ENCODE measurements at places on chromosomes 12 and 14.

GRCh38 chr14:100568998-100569733 is 18.1 kb downstream of the BEGAIN start:
- no peak for DNase-seq

- DNase-seq = no peak
Observed at GRCh38 chr12:124162151-124163110, 132.5 kb upstream of the RFLNA start.

DNA sequence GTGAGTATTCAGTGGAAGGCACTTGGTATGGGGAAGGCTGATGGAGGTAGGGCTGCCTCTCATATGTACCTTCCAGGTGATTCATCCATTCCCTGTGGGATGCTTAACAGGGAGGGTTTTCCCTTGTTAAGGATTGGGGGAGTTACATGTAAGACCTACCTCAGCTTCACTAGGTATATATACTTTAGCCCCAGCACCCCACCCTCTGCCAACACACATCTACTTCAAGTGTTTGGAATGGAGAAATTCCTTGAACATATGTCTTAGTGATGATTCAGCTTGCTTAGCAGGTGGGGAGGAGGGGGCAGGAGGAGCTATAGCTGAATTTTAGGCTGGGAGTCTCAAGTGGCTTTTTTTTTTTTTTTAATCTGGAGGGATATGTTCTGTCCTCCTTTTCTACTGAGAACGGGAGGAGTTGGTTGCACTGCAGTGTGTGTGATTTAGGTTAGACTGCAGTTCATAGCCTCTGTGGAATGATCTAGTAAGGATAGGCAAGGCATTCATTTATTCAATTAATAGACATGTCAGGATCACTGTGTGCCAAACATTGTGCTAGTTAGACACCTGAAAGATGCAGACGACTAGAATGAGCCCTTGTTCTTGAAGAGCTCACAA is 1.7 kb downstream of the PIP4K2C start:
- DNase-seq = no peak

DNA sequence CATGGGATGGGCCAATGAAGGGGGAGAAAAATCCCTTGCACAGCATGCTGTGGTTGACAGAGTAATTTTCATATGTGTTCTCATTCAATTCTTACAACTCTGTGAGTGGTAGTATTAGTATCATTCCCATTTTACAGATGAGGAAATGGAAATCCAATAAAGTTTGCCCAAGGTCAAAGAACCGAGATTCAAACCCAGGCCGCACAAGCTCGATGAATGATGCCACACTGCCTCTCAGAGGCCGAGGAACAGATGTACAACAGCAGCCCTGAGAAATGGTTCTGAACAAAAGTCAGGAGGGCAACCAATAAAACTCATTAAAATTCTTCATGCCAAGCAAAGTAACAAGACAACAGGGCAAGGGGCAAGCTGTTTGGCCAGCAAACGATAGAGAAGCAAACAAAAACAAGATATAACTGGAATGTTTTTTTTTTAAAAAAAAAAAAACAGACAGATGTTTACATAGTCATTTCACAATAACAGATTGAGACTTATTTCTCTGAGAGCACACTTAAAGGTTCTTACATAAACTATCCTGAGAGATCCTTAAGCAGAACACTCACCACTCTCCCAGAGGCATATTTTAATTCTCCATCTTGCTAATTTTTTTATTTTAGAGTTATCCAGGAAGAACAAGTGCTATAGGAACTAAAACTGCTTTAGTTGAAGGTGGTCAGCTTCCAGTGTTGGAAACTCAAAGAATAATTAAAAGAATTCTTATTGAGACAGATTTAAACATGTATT is 85.8 kb downstream of the EXOC5 start:
- DNase-seq = no peak

- DNase-seq = peak; percentile 84
Observed at GRCh38 chr12:64757771-64758170, 1.4 kb downstream of the GNS start.

- DNase-seq = no peak
Observed at GRCh38 chr14:80024417-80024816, 186.9 kb downstream of the DIO2 start.

- DNase-seq = no peak
Observed at GRCh38 chr12:64810831-64811230, 13.6 kb upstream of the TBC1D30 start.

- DNase-seq = no peak
Observed at GRCh38 chr12:82383930-82384552, 25.7 kb downstream of the METTL25 start.

GRCh38 chr12:108826101-108826806 is 31.1 kb downstream of the SSH1 start:
- peak; percentile 64 for DNase-seq

DNA sequence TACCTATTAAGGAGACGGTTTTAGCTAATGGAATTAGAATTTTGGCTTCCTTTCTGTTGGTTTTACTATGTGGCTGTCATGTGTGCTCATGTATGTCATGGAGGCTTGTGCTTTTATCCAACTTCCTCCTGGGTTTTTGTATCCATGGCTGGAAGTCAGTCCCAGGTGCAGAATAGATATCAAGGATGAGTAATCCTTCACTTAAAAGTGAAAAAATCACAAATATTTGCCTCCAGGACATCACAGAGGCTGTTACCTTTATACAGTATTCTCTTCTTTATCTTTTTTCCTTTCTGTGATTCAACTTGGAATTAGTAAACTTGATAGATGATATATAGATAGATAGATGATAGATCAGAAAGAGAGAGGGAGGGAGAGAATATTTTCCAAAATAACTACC is 706.8 kb downstream of the GALC start:
- DNase-seq = no peak

- peak; percentile 91 for DNase-seq
Observed at GRCh38 chr12:120468325-120468820, 1.2 kb downstream of the SRSF9 start.

DNA sequence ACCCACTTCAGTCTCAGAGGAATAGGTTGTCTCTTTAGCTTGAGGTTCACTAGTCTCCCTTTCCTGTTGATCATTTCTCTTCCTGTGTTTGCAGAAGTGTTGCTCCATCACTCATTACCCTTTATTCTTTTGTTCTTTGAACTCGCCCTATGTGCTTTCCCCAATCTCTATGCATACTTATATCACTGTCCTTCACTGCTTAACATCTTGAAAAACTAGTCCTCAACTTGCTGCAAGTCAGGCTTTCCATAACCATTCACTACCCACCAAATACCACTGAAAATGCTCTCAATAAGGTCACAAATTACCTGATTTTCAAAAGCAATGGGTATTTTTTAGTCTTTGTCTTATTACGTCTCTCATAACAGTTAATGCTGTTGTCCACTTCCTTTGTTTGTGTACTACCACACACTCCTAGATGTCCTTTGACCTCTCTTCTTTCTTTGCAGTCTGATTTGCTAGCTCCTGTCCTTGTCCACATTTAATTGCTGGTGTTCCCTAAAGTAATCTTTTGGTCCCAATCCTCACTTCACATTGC is 80.8 kb downstream of the RIC8B start:
- no peak for DNase-seq

GRCh38 chr14:78997811-78998210 is 827.6 kb downstream of the NRXN3 start:
- no peak for DNase-seq

GRCh38 chr12:121792607-121793439 is 665 bp downstream of the RHOF start:
- peak; percentile 12 for DNase-seq

DNA sequence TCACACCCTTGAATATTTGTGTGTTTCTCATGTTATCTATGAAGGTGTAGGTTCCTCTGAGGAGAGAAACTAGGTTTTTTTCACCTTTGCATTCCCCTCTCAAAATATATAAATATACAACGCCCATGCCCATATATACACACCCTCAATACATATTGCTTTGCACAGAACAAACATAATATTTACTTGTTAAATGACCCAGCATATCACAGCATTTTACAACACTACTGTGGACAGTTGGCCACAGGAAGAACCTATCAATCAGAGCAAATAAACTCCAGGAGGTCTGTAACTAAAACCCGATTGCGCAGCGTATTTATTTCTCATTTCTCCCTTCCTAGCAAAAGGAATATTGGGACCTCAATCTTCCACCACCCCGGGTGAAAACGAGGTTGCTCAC is 196.0 kb downstream of the SLC5A8 start:
- no peak for DNase-seq

DNA sequence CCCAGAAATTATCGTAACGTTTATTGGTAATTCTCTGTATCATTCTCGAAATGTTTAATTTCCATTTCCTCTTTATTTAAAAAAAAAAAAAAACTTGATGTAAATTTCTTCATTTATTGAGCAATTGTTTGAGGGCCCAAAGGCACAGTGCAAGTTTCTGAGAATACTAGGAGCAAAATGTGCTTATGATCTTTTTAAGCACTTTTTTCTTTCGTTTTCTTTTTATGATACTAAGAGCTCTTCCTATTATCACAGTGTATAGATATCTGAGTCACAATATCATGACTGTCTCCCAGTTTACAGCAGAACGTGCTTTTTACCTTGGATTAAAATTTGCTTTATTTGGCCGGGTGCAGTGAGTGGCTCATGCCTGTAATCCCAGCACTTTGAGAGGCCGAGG is 5.6 kb downstream of the ATP2A2 start:
- peak; percentile 45 for DNase-seq

DNA sequence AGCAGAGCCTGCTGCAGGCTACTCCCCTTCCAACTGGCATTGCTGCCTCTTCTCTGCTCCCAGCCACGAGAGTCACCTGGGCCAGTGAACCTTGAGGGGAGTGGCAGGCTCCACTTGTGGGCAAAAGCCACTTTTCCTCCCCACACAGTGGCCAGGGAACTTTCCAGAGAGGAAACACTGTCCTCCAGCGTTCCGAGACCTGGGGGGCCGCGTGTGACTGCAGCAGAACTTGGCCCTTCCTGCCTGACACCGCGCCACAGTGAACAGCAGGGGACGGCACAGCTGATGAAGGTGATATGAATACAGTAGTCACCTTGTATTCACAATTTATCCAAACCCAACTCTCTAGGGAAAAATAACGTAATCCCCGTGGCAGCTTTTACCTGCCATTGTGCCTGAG is 114.9 kb downstream of the PIWIL1 start:
- no peak for DNase-seq

GRCh38 chr14:82385048-82385447 is 851.4 kb upstream of the SEL1L start:
- no peak for DNase-seq

GRCh38 chr12:120678572-120678971 is 8.4 kb upstream of the MLEC start:
- peak; percentile 26 for DNase-seq

GRCh38 chr12:15417691-15418090 is 95.4 kb downstream of the PTPRO start:
- no peak for DNase-seq

DNA sequence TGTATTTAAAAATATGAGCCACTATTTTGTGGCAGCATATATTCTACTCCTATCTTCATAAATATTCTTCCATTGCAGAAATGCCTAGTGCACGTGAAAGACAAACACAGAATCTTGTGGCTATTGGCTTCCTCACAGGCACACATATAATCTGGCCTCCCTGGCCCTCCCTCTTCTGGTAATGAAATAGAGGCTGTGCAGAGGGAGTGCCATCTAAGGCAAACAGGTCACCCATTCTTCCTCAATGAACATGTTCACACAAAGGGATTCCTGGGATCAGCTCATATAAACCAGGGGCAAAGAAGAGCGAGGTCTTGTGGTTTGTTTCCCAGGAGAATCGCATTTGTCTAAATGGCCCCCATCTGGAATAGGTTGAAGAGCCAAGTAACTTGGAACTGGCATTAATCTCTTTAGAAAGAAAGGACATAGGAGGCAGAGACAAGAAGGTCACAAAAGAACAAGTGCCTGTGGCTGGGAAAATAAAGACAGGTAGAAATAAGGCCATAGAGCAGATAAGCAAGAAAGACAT is 171.6 kb upstream of the PTPRQ start:
- DNase-seq = no peak

- no peak for DNase-seq
Observed at GRCh38 chr12:16606201-16606849, 363 bp upstream of the LMO3 start.

GRCh38 chr14:55589171-55589570 is 9.2 kb downstream of the KTN1 start:
- no peak for DNase-seq

DNA sequence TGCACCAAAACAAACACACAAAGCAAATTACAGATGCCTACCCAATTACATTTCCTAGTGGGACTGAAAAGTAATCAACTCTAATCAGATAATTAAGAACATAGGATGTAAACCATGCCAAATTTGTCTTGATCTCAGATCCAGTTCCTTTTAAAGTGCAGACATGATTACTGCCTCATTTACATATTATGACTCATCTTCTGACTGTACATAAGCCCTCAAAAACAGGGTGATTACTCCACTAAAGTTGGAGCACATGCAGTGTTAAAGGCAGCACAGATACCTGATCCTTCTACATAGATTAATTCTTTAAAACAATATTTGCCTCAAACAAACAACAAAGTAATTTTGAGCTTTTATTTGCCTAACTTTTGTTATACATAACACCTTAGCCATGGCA is 337.2 kb downstream of the RPS29 start:
- peak; percentile 11 for DNase-seq

- no peak for DNase-seq
Observed at GRCh38 chr12:71439362-71439612, 311 bp upstream of the LGR5 start.

- DNase-seq = no peak
Observed at GRCh38 chr14:95513291-95513690, 3.2 kb downstream of the SYNE3 start.

GRCh38 chr12:10147714-10148403 is 17.9 kb upstream of the CLEC7A start:
- DNase-seq = no peak

GRCh38 chr14:69288956-69289705 is 29.2 kb downstream of the GALNT16 start:
- no peak for DNase-seq

DNA sequence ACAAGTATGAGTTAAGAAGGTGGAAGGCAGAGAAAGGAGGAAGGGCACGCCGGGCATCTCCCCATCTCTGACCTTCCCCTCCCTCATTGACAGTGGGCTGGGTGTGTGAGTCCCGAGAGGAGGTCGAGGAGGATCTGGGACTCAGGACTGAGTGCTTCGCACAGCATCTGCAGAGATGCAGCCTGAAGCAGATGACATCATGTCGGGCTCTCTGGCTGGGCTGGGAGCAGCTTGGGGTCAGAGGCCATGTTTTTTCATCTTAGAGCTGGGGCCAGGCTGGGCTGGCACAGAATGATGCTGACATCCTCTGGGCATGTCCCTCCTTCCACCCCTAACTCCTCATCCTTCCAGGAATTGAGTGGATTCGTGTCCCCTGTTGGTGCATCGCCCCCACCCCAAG is 43.5 kb downstream of the CMKLR1 start:
- DNase-seq = no peak

- DNase-seq = peak; percentile 50
Observed at GRCh38 chr14:52241087-52241793, 26.3 kb upstream of the PTGDR start.

DNA sequence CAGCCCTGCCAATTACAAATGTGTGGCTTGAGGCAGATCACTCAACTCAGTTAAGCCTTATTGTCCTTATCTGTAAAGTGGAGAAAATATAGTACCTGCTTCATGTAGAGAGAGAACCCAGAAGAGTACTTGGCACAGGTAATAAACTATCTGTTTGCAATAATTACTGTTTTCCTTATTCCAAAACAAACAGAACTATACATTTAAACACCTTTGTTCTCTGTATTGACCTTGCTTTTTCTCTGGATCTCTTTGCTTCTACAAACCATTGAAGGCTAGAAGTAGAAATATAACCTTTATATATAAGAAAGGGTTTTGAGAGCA is 70.8 kb upstream of the SRSF5 start:
- no peak for DNase-seq

All from MV-4-11 (cell line).